ENCODE measurements at places on chromosomes 11 and 22.

DNA sequence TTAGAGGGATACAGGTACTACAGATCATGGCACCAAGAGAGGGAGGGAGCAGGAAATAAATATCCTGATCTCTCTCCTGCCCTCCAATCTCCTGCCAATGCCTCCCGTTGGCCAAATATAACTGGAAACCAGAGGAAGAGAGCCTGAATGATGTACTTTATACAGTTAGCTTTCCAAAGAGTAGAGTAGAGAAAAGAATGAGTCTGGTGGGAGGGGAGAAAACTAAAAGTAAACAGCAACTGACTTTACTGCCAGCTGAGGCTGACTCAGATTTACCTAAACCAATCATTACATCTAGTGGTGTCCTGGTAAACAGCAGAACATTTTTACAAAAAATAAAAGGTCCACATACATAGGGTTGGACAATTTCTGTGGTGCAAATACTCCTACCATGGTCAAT is 5.1 kb downstream of the MPZL3 start:
- DNase-seq, result no peak

DNA sequence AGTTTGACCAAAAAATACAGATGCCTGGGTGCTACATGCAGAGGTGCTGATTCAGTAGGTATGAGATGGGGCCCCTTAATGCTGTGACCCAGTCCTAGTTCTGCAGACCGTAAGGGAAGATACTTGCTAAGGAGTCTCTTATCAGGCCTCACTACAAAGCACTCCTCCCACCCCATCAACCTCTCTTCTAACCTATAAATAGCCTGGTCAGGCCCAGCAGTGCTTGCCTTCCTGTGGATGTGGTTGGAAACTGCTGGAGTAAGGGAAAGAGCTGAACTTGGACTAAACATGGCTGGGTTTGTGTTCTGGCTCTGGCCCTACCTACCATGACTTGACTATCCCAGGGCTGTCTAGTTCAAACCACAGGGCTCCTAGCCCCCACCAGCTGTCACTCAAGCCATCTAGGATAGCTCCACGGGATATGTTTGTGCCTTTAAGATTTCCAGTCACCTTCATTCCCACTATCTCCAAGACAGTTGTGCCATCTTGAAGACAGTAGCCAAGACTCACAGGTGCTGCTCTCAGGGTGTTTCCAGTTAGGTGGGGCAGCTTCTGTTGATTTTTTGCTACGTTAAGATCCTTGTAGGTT is 9.5 kb upstream of the DKK3 start:
- no peak for DNase-seq

DNA sequence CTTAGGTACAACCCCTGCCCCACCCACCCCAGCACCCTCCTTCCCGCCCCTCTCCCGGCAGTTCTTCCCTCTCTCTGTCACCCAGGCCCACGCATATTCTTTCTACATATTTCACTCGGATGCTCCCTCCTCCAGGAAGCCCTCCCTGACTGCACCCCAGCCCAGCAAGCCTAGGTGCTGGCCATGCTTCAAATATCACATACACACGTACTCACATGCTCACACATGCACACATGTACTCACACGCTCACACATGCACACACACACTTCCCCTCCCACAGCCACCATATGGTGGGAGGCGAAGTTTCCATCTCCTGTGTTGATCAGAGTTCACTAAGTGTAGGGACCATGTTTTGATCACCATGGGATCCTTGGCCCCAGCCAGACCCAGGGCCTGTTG is 90.4 kb downstream of the WNT7B start:
- no peak for DNase-seq

DNA sequence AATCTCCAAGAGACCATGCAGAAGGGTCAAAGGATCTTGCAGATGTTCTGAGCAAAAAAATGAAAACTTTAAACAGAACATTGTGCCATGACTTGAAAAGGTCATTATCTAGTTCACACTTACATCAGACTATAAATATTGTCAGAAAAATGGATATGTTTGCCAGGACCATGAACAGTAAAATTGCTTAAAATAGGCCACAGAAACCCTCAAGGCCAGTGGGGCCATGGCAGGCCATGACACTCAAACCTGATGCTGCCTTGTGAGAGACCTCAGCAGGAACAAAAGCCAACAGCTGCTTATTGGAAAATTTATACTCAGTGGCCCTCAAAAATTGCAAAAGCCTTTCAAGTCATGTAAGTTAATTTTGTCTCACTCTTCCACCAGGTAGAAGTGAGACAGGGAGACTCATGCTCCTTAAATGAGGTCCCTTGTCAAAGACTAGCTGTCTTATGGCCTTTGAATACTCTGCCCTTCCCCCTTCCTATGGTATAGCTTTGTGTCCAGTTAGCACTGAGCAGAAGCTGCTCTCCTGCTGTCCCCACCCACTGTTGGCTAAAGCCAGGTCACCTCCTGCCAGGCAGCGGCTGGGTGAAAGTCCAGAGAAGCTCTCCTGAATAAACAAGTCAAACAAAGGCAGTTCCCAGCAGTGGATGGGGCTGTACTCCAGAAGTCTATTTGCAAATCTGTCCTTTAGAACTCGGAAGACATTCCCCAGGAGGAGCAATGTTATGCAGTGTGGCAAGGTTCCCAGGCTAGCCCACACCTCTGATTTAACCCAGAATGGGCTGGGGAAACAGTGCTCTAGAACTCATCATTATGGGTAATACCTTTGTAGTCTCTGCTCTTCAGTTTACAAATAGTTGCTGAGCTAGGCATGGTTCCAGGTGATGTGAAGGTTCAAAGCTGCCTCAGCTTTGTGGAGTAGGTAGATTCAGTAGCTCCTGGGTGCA is 21.4 kb downstream of the ADM start:
- DNase-seq, result no peak

DNA sequence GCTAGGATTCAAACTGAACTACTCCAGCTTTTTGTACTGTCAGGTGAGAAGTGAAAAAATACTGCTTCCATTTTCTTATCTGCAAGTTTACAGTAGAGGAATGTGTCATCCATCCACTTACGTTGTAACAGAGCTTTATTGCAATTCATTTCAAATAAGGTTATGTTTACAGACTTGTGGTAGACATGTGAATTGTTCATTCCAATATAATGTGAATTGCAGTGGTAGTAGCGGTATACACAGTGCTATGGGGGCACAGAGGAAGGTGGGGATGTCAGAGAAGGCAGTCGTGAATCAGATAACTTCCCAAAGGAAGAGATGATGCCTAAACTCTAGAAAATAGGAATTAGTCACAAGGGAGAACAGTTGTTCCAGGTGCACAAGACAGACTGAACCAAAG is 42.5 kb downstream of the CEP57 start:
- DNase-seq, result no peak

DNA sequence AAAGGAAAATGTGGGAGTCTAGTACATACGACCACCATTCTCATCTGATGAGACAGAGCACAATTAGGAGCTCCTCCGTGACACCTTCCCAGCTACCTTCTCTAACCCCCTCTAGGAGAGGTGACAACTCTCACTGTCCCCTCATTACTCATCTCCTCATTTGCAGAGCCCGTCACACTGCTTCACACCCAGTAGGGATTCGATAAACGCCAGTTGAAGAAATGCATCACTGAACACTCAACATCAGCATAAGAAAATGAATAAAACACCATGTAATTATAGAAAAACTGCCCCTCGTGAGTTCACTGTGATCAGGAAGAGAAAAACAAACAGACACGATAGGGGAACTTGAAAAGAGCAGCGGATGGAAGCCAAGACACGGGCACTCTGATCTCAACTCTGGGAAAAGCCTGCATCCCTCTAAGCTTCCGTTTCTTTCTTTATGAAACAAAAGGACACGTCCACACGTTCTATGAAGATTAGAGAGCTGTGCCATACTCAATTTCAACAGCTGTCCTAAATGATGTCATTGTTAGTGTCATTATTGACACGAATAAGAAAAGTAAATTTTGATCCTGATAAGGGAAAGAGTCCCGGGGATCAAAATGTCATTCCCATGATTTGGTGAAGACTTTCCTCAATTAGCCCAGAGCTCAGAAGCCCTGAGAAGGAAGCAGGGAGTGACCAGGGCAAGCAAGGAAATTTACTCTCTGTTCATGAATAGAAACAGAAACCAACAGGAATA is 356.9 kb downstream of the LARGE1 start:
- no peak for DNase-seq

DNA sequence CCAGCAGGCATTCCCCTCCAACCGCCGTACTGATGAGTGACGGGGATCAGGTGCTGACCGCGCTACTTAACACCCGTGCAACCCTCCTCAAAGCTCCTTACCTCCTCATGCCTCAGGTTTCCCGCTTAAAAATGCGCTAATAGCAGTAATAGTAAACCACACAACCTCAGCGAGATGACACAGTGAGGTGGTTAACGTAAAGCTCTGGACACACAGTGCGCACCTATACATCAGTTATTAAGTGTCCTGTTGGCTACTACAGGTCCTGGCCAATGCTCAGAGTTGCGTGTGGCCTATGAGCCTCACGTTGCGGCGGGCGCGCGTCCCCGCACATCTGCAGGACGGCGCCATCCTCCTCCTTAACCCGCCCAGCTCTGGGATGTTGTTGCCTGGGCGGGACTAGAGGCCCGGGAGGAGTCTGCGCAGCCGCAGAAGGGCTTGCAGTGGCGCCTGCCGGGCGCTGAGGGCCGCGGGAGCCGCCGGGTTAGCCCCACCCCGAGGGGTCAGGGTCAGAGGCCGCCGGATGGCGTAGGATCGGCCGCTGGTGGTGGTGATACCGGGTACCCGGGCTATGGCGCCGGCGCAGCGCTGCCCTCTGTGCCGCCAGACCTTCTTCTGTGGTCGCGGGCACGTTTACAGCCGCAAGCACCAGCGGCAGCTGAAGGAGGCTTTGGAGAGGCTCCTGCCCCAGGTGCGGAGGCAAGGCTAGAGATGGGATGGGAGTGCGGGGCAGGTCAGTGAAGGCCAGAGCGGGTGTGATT is at the start of gene CENATAC:
Gene CENATAC (plus strand): TSS at position 512 of the 761 bp plus-strand sequence. CDS start 60 bp downstream, at position 572.
- no peak for DNase-seq

DNA sequence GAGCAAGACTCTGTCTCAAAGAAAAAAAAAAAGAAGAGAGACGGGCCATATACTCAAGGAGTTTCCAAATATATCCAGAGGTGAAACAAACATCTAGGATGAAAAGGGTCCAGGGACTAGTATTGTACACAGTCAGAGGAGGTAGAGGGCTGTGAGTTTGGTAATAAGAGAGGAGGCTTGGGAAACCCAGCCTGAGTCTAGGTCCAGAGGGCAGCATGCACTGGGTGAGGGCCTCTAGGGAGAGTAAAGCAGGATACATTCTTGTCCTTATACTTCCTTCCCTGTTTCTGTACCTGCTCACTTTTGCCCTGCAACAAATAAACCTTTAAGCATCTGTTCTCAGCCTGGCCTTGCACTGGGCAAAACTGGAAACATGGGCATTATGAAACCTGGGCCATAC is 31.5 kb downstream of the STIM1 start:
- DNase-seq, result no peak

DNA sequence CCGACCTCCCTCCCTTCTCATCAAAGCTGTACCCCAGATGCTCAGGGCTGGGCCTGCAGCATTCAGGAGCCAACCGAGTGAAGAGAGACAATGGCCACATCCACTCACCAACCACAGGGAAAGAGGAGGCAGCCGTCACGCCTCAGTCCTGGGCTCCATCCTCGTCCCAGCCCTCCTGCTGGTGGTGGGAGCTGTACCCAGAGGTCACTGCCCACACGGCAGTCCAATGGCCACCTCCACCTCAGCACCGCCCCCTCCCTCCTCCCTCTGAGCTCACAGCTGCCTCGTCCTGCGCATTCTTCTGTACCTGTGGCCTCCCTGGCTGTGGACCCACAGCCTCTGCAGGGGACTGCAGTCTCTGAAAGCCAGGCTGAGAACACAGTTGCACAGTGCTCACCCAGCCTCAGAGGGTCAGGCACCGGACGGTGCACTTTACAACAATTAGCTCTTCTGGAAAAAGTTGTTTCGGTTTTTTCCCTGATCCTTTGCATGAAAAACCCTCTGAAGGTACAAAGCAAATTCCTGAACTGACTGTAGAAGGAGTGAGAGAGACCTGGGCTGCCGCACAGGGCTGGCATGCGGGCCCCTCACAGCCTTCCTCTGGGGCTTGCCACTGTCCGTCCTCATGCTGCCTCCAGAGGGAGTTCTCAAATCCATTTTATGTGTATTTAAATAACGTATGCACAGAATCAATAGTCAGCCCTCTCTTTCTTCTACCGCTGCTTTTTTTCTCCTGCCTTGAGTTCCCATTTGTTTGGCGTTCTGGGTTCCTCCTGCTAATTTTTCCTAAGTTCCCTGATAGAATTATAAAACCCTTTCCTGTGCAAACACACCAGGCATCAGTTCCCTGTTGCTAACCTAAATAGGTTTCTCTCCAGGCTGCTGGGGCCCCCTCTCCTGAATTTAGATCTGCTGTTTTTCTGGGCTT is 52.7 kb downstream of the PHF21B start:
- DNase-seq, result no peak

DNA sequence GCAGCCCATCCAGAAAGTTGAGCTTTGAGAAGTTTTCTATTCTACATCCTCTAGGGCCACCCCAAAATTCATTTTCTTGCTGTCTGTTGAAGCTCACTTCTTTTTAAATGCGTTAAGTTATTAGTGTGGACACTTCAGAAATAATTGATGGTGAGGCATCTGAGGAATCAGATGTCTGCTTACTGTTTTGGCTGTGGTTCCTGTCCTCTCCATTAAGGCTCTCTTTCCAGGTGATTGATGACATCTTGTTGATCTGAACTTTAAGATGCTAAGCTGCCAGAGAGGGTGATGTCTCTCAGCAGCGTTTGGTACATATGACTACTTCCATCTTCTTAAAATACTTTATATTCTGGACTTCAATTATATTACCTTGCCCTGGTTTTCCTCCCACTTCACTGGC is 45.2 kb downstream of the FAT3 start:
- no peak for DNase-seq

DNA sequence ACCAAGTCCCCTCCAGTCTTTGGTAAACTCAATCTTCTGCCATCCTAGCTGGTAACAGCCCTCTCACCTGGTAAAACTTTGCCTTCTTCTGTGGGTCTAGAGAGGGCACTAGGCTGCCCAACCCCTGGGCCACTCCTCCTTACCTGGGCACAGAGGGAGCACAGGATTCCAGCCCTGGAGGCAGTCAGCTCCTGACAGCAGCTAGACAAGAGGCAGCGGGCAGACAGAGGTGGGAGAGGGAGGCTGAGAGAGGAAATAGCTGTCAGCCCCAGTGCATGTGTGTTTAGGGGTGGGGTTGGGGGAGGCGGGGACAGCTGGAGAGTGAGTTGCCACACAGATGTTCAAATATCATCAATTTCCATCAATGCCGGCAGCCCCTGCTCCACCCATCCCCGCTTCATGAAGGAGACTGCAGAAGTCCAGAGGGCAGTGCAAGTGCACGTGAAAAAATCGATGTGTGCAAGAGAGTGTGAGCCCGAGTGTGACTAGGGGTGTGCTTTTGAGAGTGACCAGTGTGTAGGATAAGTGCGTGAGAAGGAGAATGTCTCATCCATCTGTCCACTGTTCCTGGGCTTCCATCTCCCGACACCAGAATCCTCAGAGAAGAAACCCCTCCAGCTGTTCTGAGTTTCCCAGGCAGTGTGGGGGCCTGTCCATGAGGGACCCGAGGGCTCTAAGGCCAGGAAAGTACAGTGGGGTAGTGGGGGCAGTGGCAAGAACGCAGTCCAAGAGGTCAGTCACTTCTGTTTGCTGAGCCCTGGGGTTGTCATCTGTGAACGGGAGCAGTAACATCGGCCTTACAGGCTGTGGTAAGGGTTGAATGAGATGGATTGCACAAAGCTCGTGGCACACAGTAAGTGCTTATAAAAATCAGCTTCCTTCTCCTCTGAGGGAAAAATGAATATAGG is at the start of gene PTGDR2:
Gene PTGDR2 (minus strand): TSS at position 225 of the 908 bp plus-strand sequence. CDS start 2,228 bp downstream, outside the sequence.
- no peak for DNase-seq

- no peak for DNase-seq
Observed at GRCh38 chr11:35330156-35330889, 89.0 kb downstream of the SLC1A2 start.

Data from epithelial cell of prostate (primary cell).